ENCODE measurements at places on chromosomes 2 and 18. TPM values are rescaled to one million over a fixed set of nuclear protein-coding genes. Genes with fewer than 3 reads are reported as not detected.

GRCh38 chr2:167103028-167103756 lies 214.9 kb downstream of the XIRP2 start:
- no peaks in the 10 kb centered on the region for H3K27me3 ChIP-seq
- no peaks in the 10 kb centered on the region for H3K36me3 ChIP-seq
- no peak overlapping the region for H3K4me3 ChIP-seq

Gene TSPYL6
- not detected for polyA plus RNA-seq

DNA sequence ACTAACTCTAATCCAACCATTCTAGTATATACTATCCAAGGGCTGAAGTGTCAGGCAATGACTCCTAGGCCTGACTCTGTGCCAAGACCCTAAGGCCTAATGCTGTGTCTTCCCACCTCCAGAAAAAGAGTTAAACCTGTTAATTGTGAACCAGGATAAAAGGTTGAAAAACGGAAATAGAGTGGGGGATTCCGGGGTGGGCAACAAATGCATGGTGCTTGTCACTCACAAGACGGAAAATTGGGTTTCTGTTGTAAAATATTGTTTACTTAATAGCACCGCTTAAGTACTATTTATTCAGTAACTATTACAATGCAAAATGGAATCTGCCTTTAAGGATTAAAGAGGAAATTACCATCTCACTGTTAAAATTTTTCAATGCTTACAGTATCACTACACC lies 3.2 kb downstream of the STK17B start:
- DNase-seq = no peak
- H3K27ac ChIP-seq = peak overlapping the region; percentile 98
- peaks cover 25% of the 10 kb centered on the region for H3K36me3 ChIP-seq
- H3K4me3 ChIP-seq = peak overlapping the region; percentile 73
- H3K27me3 ChIP-seq = no peaks in the 10 kb centered on the region
- H3K4me1 ChIP-seq = peaks cover 17% of the 10 kb centered on the region

Gene RNF152
- polyA plus RNA-seq = not detected

DNA sequence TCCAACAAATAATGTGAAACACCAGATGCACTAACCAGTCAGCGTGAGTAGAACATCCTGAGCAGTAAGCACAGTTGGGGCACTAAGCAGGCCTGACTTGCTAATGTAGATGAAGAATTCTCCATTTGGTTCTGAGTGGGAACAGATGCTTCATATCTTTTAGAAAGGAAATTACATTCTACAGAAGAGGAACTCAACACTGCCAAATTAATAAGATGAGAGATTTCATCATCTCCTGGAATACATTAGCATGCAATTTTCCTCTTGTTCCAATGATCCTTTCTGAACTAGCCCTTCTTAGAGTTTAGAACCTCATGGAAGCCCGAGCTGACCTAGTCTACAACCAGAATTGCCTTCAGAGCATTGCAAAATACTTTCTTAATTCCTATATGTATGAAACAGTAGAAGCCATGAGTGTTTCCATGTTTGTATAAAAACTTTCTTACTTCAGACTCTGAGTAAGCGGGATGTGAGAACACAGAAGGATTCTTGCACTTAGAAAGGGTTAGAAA lies 34.8 kb downstream of the COL5A2 start:
- H3K36me3 ChIP-seq = no peaks in the 10 kb centered on the region
- no peak overlapping the region for H3K4me3 ChIP-seq
- no peaks in the 10 kb centered on the region for H3K4me1 ChIP-seq
- no peak overlapping the region for H3K27ac ChIP-seq
- no peak for DNase-seq
- no peaks in the 10 kb centered on the region for H3K27me3 ChIP-seq

DNA sequence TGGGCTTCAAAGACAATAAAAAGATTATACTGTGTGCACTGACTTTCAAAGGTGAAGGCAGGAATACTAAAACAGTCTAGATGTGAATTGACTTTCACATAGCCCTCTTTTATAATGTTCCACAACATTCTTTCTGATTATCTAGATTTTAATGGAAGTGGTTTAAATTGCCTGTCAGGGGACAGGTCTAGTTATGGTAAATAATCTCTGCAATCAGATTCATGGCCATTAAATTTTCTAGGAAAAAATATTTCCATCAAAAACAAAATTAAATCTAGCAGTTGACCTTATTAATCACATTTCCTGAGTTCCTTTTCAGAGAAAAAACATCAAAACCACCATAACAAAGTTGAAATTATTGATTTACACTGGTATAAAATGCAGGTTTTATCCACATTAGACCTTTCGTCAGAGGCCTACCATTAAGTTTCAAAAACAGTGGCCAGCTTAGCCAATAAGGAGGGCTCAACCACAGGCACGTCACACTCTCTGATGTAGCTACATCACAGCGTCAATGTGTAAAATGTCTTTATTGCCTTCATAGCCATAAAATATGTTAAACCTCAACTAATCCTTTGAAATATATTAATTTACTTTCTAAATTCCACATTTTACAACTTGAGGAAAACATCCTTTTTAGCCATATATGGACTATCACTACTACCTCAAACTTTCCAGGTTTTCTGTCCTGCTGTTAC lies 79.4 kb downstream of the NOL10 start:
- H3K27ac ChIP-seq = no peak overlapping the region
- H3K4me3 ChIP-seq = no peak overlapping the region
- no peaks in the 10 kb centered on the region for H3K4me1 ChIP-seq
- H3K27me3 ChIP-seq = no peaks in the 10 kb centered on the region
- H3K36me3 ChIP-seq = peaks cover 19% of the 10 kb centered on the region

DNA sequence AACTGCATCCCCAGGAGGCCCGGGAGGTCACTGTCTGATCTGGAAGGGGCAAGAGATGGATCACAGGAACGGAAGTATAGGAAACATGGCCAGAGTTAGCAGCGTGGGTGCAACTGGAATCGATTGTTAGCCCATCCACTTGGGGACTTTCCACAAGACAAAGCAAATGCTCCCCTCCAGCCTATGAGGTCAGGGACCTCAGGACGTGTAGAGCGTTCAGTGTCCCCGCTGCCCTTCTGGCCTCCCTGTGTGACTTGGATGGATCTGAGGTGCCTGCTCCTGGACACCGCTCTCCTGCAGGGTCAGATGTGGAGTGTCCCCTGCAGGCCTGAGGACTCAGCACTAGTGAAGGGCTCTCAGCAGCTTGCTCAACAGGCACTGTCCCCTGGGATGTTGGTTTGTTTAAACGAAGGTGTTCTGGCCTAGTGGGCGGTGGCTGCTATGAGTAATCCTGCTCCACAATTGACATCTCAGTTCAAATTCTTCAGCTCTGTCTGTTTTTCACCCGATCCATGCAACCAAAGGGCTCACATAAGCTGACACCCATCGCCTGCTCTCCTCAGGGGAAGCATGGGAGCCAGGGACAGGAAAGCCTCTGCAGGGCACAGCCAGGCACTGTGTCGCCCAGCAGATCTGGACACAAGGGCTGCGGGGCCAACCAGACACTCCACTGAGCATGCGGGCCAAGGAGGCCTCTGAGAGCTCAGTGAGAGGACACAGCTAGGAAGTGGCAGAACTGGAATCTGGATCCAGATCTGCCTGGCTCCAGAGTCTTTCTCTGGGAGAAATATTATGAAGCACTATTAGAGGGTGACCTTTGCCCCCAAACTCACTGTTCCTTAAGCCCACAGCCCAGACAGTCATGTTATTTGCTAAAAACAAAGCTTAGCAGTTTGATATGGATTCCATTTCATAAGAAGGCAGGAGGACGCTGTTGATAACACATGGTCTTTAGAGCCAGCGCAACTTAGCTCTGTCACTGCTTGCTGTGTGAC lies 78.5 kb downstream of the RHOB start:
- H3K27me3 ChIP-seq = no peaks in the 10 kb centered on the region
- no peaks in the 10 kb centered on the region for H3K36me3 ChIP-seq
- H3K4me1 ChIP-seq = no peaks in the 10 kb centered on the region
- no peak overlapping the region for H3K4me3 ChIP-seq
- DNase-seq = no peak

DNA sequence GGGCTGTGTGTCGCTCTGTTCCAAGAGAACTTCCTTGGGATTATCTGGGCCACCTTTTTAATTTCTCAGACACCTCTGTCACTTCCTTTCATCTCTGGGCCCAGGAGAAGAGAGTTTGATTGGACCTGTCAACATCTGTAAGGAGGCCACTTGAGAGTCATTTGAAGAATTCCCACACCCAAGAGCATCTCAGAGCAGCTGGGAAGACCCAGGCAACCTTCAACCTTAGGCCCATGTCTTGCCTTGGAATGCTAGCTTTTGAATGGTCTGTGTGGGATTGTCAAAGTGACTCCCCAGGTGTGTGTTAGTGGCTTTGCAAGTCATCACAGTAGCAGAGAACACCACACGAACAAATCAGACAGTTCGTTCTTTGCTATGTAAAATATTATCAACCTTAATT lies 280.3 kb downstream of the CYRIA start:
- DNase-seq = no peak
- H3K27ac ChIP-seq = no peak overlapping the region
- H3K27me3 ChIP-seq = no peaks in the 10 kb centered on the region
- no peaks in the 10 kb centered on the region for H3K4me1 ChIP-seq

- no peaks in the 10 kb centered on the region for H3K4me1 ChIP-seq
- peaks cover 3% of the 10 kb centered on the region for H3K27me3 ChIP-seq
- no peak overlapping the region for H3K4me3 ChIP-seq
- H3K27ac ChIP-seq = no peak overlapping the region
- DNase-seq = no peak
Measured at GRCh38 chr18:32439802-32440201, 30.9 kb downstream of the GAREM1 start.

Gene CCDC141
- polyA plus RNA-seq = 8.2 TPM

- H3K27me3 ChIP-seq = no peaks in the 10 kb centered on the region
- H3K4me3 ChIP-seq = no peak overlapping the region
- H3K36me3 ChIP-seq = no peaks in the 10 kb centered on the region
- H3K27ac ChIP-seq = no peak overlapping the region
Measured at GRCh38 chr2:141554810-141555209, 576.0 kb downstream of the LRP1B start.

Gene PLB1
- 0.47 TPM for polyA plus RNA-seq

- H3K27ac ChIP-seq = no peak overlapping the region
- no peak overlapping the region for H3K4me3 ChIP-seq
- H3K27me3 ChIP-seq = no peaks in the 10 kb centered on the region
Measured at GRCh38 chr2:10954856-10955818, 43.4 kb downstream of the KCNF1 start.

Gene RGPD3
- polyA plus RNA-seq = not detected

Gene DSC2
- not detected for polyA plus RNA-seq

- no peak for DNase-seq
- H3K27me3 ChIP-seq = no peaks in the 10 kb centered on the region
- H3K4me3 ChIP-seq = no peak overlapping the region
- no peaks in the 10 kb centered on the region for H3K36me3 ChIP-seq
- H3K4me1 ChIP-seq = no peaks in the 10 kb centered on the region
- no peak overlapping the region for H3K27ac ChIP-seq
Measured at GRCh38 chr18:22214731-22215528, 45.5 kb downstream of the GATA6 start.

Gene SELENOI
- polyA plus RNA-seq = 3.4 TPM

Gene ACKR3
- polyA plus RNA-seq = 4.0 TPM

Gene TDRD15
- not detected for polyA plus RNA-seq

GRCh38 chr2:40716879-40717278 lies 265.0 kb upstream of the SLC8A1 start:
- no peaks in the 10 kb centered on the region for H3K27me3 ChIP-seq
- H3K36me3 ChIP-seq = no peaks in the 10 kb centered on the region

Gene ZDBF2
- polyA plus RNA-seq = 6.7 TPM

DNA sequence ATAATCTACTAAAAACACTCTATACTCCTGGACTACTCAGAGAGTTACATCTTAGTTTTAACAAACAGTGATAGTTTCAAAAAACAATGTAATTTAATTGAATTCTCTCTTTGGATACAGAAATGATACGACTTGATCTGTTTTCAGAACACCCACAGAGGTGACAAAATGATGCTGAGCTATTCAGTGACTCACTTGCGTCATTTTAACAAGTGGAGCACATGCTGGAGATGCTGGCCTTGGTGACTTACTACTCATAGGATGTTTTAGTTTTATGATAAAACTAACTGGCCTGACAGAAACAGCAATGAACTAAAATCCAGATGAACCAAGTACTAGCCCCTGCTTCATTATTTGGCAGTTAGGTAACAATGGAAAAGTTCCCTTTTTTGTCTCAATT lies 101.3 kb upstream of the ITGB6 start:
- H3K36me3 ChIP-seq = peaks cover 10% of the 10 kb centered on the region
- no peak overlapping the region for H3K27ac ChIP-seq
- no peak for DNase-seq
- no peaks in the 10 kb centered on the region for H3K4me1 ChIP-seq
- H3K27me3 ChIP-seq = no peaks in the 10 kb centered on the region
